CD4-positive, alpha-beta T cell treated with Interleukin-6 at 100 ng/mL for 8 hours (primary cell): ENCODE measurements at places on chromosomes 3 and 15.
A peak's percentile ranks its signal among the peaks of the same experiment; 100 is the strongest.

DNA sequence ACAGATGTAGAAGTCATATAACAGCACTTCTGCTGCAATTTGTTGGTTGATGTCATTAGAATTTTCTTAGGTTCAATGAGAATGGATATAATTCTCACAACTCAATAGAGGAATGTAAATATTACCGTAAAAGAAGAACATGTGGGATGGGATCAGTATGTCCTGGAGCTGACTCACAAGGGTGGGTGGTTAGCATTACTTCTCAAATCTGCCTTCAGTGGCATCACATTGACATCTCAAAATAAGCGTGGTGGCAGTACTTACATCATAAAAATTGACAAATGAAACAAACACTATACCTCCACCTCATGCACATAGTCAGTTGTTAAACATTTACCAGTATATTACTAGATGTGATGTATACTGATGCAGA, 1068.0 kb upstream of the CADM2 start:
- DNase-seq = no peak

- DNase-seq = no peak
Measured at GRCh38 chr3:188037195-188037718, 116.7 kb upstream of the LPP start.

DNA sequence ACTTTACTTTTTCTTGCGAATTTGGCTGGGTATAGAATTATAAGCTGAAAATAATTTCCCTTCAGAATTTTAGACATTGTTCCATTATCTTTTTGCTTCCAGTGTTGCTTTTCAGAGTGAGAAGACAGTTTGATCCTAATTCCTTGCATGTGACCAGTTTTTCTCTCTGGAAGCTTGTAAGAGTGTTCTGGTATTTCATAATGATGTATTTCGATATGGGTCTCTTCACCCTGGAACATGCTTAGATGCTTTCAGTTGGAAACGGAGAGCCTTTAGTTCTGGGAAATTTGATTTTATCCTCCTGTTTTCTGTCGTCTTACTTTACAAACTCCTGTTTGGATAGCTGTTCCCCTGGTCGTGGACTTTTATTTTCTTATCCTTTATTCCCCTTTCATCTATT, 13.9 kb downstream of the ALPK3 start:
- no peak for DNase-seq

GRCh38 chr15:69725957-69726356, 273.3 kb downstream of the RPLP1 start:
- no peak for DNase-seq

DNA sequence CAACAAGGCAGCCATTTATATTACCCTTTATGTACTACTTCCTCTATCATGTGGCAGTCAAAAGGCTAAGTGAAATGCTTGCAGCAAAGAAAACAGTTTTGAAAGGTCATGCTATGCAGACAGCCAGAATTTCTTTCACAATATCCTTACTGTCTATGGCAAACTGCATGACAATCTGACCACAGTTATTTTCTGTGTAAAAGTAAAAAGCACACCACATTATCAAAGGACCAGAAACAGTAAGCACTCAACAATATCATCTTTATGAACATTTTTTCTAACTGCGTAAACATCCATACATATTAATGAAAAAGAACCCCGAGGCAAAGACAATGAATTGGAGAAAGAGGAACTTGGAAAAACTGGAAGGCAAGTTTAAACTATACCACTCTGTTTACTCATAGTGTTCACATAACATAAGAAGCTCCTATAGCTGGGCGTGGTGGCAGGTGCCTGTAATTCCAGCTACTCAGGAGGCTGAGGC, 47.9 kb downstream of the PIK3CB start:
- DNase-seq = no peak

DNA sequence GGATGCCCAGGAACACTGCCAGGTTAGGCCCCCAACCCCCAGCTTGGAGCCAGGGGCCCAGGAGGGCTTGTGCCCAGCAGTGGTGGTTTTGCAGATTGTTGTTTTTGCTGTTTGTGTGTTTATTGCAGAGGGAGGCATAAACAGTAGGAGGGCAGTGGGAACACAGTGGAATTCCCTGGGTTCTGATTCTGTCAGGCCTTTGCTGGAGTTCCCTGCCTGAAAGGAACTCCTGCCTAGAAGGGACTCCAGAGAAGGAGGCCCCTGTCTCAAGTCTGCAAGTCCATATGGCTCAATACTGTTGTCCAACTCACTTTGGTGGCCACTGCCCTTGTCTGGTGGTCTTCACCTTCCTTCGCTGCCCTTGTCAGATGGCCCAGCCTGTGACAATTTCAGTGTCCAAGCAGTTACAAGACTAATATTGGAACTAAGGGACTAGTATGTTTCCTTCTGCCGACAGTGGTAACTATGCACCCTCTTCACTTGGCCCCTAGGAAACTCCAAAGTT, 47.4 kb upstream of the RAB6B start:
- DNase-seq = no peak

- peak; percentile 25 for DNase-seq
Measured at GRCh38 chr3:16900779-16901440, 16.2 kb downstream of the PLCL2 start.
